Activated CD4-positive, CD25-positive, alpha-beta regulatory T cell treated with anti-CD3 and anti-CD28 coated beads, Interleukin-2, amount 50 U/mL, for 72 hours (primary cell): ENCODE measurements at places on chromosomes 4 and X.

GRCh38 chr4:173195109-173195508 is 26.5 kb downstream of the GALNT7 start:
- no peak for DNase-seq

DNA sequence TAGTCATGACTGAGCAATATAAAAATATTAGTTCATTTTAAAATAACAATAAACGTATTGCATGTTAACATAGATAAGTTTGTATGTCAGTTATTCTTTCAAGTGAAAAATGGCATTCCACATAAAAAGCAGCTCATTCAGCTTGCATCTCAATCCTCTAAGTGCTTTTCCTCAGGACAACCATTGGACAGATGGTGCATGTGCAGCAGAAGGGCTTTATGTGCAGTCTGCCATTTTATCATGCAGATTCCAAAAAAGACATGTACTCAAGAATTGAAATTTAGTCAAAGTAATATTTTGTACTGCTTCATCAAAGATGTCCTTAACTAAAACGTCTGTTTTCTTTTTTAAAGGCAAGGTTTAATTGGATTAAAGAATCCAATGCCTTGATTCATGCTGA is 93.4 kb downstream of the RS1 start:
- no peak for DNase-seq

DNA sequence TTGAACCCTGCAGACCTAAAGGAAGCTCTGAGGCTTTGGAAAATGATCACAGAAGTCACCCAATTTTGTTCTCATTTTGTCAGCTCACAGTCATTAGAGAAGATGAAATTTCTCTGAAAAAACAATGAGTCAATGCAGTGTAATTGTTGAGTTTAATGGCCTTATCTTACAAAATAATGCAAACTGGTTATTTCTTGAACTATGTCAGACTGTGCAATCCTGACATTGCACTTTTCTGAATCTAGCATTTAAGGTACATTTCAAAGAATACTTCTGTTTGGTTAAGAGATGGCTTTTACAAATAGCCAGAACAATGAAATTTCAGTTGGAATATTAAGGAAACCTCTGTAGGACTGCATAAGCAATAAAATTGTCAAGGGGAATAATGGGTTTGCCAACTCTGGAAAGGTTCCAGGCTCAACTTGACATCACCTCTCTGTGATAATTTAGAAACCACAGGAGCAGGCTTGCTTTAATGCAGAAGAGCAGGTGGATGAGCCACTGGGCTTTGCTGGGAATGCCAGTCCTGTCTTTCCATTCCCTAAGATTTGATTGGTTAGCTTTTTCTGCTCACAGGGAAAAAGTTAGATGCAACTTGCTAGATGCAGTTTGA is 222.8 kb downstream of the FRMPD4 start:
- DNase-seq, result no peak

GRCh38 chr4:155444721-155445120 is 68.0 kb upstream of the MAP9 start:
- DNase-seq, result no peak

GRCh38 chr4:152938237-152938947 is 2.3 kb downstream of the FHDC1 start:
- no peak for DNase-seq

DNA sequence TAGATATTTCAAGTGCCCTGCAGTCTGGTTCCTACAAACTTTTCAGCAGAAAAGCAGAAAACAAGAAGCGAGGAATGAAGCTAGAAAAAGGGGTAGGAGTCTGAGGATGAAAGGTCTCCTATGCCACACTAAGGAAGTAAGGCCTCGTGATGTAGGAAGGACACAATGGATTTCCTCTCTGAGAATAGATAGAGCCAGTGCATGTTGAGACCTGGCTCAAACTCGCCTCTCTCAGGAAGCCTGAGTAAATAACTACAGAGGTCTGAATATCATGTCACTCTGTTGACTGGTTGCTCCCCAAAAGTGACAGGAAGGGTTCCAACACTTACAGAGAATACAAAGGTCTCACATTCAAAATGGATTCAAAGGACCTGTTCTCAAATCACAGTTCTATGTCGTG is 93.3 kb downstream of the GRIA3 start:
- DNase-seq, result no peak

DNA sequence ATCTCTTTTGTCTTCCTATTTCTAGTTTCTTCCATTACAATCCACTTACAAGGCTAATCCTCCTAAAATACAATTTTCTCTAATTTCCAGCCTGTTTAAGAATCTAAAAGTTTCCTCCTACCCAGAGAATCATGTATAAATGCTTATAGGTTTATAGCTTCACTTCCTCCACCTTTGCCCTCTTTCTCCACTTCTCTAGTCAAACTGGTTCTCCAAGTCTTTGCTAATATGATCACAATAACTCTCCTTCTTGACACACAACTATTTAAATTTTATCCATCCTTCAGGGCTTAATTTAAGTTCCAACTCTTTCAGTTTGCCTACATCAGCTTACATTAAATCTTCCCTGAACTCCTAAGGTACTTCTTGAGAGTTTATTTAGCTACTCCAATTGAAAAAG is 69.2 kb downstream of the RPS6KA6 start:
- no peak for DNase-seq

GRCh38 chrX:153968255-153968654 is 3.4 kb downstream of the HCFC1 start:
- DNase-seq, result no peak
